CD8-positive, alpha-beta memory T cell (primary cell): ENCODE measurements at places on chromosomes 7 and 10.

DNA sequence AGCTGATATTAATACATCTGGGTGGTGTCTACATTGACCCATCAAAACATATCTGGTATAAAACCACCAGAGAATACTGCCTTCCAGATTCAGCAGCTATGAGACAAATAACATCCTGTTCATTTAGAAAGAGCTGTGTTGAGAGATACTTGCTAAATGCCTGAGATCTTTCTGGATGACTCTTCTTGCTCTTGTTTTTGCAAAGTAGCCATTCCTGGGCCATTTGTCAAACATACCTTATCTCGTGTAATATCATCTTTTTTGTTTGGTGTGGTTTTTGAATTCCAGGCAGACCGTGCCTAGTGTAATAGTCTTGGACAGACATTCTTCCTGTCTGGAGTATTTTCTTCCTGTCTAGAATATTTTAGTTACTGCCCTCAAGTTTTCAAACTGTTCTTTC lies 74.7 kb upstream of the PRR15 start:
- no peak for DNase-seq

- no peak for DNase-seq
Observed at GRCh38 chr7:109890622-109891021, 1200.3 kb upstream of the LRRN3 start.

- no peak for DNase-seq
Observed at GRCh38 chr7:2585446-2585845, 26.7 kb downstream of the IQCE start.

DNA sequence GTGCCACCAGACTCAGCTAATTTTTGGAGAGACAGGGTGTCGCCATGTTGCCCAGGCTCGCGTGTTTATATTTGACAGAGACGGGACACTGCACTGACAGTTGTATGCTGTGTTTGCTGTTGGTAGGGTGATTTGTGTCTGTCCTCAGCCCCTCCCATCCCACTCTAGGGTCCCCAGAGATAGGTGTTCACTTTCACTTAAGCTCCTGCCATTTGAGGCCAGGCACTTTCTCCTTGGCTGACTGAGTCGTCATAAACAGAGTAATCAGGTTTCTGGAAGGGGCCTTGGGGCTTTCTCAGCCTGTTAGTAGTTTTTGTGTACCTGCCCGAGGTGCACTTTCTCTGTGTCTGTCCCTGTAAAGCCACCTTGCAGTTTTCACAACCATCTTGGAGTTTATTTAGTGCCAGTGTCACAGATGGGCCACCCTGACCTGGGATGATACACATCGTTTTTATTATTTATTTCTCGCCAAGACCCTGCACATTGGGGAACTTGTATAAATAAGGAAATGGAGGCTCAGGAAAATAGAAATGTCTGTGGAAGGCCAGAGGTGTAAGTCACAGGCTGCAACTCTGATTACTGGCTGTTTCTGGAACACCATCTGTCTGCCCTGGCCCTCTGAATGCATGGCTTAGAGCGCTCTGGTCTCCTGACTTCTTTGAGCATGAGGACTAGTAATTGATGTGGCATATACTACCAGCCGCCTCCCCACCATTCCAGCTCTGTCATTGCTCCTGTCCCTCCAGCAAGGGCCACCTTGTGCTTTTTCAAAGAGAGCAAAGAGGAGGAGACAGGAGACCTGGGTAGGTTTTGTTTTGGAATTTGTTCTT lies 81.9 kb upstream of the PDCD4 start:
- no peak for DNase-seq

DNA sequence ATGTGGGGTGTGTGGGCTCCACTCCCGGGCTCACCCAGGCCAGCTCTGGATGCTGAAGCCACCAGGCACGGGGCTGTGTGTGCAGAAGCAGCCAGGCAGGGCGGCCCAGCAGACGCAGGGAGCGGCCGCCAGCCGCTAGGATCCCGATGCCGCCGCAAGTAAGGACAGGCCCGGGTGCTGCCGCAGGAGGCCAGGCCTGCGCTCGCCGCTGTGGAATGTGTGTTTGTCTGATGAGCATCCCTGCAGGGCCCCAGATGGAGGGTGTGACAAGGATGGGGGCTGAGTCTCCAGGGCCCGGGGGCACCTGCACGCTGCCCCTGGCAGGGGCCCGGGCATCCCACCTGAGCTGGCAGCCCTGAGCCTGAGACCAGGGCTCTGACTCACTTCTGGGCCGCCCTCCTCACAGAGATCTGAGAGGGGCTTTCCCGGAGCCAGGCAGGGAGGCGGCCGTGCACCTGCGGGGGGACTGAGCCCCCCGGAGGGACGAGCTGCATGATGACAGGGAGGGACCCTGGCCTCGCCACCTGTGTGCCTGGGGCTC lies 101.5 kb downstream of the FOXL3 start:
- DNase-seq, result no peak
